ENCODE measurements at places on chromosomes 7 and 10.

- DNase-seq, result no peak
These were observed 16.1 kb upstream of the TSPAN12 start for GRCh38 chr7:120874016-120874415.

- DNase-seq, result no peak
These were observed 749.4 kb downstream of the AUTS2 start for GRCh38 chr7:70347463-70348254.

DNA sequence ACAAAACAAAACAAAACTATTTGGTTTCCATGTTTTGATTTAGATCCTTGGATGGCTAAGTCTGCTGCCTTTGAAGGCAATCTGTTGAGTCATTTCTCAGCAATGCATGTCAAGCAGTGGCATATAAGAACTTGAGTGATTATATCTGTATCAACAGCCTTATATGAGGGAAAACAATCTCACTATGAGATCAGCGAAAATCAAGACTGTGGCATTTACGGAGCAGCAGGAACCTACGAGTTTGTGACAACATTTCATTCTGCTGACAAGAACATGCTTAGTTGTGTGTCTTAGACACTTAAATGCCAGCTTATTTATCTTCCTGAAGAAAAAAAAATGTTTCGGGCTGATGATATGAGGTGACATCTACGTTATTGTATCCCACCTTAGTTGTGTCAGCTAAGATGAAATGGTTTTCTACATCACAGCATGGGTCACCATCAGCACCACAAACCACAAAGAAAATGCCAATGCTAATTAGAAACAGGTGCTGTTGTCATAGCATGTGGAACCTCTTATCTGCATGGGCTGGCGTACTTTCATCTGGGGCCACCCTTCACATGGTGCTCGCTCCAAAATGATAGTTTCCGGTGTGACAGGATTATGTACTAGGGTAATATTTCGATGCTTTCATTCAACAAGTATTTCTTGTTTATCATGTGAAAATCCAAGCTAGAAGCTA is 1085.5 kb downstream of the SORCS1 start:
- DNase-seq, result no peak

DNA sequence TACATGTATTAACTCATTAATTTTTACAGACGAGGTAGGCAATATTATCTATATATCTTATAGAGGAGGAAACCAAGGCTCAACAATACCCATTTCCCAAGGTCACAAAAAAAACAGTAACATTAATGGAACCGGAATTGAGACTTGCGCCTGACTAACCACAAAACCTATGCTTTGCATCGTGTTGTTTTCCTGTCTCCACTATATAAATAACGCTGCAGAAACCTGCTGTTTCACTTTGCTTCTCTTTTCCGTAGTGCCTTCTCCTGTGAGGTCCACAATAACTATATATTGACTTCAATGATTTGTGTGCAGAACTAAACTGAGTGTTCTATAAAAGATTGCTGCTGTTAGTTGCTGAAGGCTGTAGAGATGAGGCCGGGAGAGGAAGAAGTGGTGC is 97.7 kb upstream of the RPA3 start:
- no peak for DNase-seq

DNA sequence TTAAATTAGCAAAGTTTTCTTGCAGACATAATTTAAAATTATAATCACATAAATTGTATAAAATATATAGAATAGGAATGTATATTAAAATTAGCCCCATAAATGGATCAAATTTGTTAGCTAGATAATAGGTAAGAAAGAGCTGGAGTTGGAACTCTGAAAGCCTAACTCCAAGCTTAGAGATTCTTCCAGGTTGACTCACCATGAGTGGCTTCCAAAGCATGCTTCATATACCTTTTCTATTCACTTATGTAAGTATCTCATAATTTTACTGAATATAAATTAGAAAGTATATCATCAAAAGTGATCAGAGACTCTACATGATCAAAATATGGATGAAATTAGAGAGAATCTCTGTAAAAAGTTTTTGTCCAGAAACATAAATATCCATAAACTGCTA is 320.7 kb upstream of the MAGI2 start:
- DNase-seq, result no peak

GRCh38 chr10:21516242-21517131 is 9.0 kb downstream of the SKIDA1 start:
- DNase-seq, result peak; percentile 81

DNA sequence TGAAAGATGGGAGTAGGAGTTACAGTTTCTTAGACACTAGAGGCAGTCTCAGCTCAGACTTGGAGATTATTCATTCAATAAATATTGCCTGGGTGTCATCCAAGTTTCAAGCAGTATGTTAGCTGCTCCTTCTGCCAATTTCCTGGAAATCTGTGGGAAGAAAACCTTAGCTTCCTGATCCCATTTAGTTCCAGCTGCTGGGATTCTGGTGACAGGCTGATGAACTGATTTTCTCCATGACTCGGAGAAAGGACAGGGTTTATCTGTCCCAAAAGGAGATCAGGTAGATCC is 95.8 kb downstream of the CLEC2L start:
- DNase-seq, result peak; percentile 82

GRCh38 chr7:114110666-114111065 is 191.9 kb upstream of the PPP1R3A start:
- no peak for DNase-seq

DNA sequence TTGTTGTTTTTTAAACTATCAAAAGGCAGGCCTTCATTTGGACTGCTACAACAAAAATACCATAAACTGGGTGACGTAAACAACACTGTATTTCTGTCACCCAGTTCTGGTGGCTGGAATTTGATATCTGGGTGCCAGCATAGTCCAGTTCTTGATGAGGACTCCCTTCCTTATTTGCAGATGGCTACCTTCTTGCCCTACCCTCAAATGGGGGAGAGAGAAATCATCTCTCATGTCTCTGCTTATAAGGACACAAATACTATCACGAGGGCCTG is 25.2 kb downstream of the ACTA2 start:
- DNase-seq, result no peak

DNA sequence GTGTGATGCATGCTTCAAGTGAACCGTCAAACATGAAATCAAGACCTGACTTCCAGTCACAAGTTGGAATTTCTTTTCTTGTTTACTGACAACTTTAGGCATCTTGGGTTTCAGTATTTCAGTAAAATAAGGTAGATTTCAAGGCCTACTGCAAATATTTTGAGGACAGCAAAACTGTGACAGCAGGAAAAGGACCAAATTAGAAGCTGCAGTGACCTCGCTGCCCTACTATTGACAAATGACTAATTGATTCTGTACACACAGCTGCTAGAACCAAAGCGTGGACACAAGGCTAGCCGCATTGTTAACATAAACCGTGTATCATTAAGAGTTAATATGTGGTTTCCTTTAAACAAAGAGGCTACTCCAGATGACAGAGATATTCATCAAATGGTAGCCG is 105.7 kb upstream of the SEC61G start:
- peak; percentile 34 for DNase-seq

- no peak for DNase-seq
These were observed 119.0 kb upstream of the LANCL2 start for GRCh38 chr7:55246171-55246570.
